ENCODE measurements at places on chromosomes 3 and 15.
A peak's percentile ranks its signal among the peaks of the same experiment; 100 is the strongest.

DNA sequence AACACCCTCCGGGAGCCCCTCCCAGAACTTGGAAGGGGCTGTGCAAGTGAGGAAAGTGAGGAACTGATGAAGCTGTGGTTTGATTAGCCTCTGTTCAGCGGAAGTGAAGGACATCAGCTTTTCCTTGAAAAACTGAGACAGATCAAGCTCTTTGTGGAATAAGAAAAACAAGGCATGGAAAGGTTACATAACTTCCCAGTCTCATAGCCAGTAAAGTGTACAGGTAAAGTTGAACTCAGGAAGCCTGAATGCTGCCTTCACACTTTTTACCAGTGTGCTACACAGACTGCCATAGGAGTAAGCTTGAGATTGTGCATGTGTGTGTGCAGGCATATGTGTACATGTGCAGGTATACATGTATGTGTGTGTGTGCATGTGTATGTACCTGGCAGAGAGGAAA is 293.2 kb downstream of the FGF12 start:
- no peak for DNase-seq

- DNase-seq: no peak
These were observed 12.9 kb downstream of the IDH3A start for GRCh38 chr15:78162038-78162437.

DNA sequence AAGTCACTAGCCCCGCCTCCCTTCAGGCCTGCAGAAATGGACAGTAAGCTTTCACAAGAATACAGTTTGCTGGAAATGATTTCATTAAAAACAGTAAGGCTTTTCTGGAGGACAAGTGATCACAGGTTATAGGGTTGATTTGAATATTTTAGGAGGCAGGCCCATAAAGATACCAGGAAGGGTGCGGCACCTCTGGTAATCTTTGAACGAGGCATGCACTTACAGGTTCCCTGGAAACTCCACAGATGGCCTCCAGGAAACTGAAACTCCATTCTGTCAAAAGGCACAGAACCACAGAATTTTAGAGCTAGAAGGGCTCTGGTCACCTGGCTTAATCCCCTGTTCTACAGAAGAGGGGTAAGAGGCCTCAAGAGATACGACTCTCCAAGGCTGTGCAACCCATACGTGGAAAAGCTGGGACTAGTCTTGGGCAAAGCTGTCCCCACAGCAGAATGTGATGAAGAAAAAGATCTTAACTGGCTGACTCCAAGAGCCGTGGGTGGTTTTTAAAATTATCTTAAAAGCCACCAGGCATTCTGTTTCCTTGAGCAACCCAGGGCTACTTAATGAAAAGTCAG is 1.2 kb downstream of the STARD5 start:
- no peak for DNase-seq

- no peak for DNase-seq
These were observed 345.1 kb downstream of the IL5RA start for GRCh38 chr3:2765002-2765579.

DNA sequence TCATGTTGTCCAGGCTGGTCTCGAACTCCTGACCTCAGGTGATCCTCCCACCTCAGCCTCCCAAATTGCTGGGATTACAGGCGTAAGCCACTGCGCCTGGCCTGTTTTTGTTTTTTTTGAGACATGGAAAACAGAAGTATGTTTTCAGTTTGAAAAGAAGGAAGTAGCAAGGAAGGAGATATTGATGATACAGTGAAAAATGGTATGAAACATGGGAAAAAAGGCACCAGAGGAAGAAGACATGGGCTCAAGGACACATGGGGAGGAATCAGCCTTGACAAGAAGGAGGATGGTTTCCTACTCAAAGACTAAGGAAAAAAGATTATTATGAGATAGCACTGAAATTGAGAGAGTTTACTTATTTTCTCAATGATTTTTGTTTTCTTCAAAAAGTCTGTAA is 30.7 kb downstream of the FMN1 start:
- DNase-seq: no peak

DNA sequence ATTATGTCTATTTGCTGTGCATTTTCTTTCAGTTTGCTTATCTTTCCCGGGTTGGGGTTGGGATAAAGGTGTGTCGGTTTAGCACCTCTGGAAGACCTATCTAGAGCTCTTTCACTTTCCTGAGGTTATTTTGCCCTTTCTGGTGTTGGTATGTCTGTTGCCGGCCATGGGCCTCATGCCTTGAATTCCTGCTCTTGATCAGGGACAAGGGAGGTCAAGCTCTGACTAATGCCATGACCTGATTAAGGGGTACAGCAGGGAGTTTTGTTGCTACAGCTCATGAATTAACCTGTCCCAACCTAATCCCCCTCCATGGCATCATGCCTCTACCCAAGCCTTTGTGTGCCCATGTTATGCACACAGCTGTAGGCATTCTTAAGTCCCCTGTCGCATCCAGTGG is 70.5 kb upstream of the GOLGA6B start:
- no peak for DNase-seq

GRCh38 chr3:106176734-106177133 is 307.9 kb upstream of the CBLB start:
- no peak for DNase-seq

DNA sequence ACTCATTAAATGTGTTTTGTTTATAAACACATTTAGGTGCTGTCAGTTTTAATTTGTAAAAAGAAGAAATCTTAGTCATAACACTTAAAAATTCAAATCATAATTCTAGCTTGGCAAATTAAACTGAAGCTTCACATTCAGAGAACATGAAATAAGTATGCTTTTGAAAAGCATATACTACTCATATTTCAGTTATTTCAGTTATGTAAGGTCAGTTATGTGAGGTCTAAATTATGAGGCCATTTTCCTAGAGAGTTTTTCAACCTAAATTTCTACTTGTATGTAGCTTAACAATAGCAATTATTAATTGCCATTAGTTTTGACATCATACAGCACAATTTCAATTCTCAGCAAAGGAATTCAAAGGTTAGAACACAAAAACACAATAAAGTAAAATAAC is 465.0 kb downstream of the PLOD2 start:
- no peak for DNase-seq

- peak; percentile 53 for DNase-seq
These were observed 641 bp downstream of the ACVR2B start for GRCh38 chr3:38454178-38454883.

DNA sequence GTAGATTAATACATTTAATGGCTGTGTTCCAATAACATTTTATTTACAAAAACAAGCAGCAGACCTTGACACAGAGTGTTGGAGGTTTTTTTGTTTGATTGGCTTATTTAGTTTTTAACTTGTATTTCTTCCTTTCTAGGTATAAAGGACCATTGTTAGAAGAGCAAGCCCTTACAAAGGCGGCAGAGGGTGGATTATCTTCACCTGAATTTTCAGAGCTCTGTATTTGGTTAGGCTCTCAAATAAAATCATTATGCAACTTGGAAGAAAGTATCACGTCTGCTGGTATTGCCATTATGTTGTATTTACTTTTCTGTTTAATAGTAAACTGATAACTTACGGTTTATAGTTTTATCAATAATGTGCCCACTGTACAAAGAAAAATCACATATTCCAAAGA is 10.0 kb downstream of the FAM98B start:
- DNase-seq: no peak

DNA sequence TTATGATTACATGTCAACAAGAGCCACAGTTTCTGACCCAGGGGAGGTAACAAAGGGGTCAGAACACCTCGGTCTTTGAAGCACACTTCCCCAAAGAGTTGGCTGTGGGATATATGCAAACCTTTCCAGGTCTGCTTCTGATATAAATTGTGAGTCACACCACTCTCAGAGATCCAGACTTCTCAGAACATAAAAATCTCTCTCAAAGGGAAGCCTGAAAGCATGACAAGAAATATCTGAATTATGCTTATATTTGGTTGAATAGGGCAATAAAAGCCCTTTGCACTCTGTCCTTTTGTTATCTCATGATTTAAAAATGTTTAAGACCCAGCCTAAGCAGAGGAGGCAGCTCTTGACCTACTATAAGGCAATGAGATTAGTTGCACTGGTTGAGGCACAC is 56.8 kb downstream of the MYH15 start:
- no peak for DNase-seq

- DNase-seq: no peak
These were observed 185.9 kb downstream of the ABHD5 start for GRCh38 chr3:43876648-43877047.

- no peak for DNase-seq
These were observed 23.3 kb downstream of the RNU5B-1 start for GRCh38 chr15:65327651-65328393.

Measured in body of pancreas (tissue), 4 donors.